ENCODE measurements at places on chromosomes 11 and 22. TPM values are rescaled to one million over a fixed set of nuclear protein-coding genes. Genes with fewer than 3 reads are reported as not detected.

Gene ZNF202
- 9.8 TPM for total RNA-seq

Gene PARVG
- total RNA-seq = 20.9 TPM

Gene TMPRSS6
- 1.4 TPM for total RNA-seq

Gene ROM1
- 7.9 TPM for total RNA-seq

Gene NXPE4
- 0.63 TPM for total RNA-seq

Gene SNX32
- total RNA-seq = 1.0 TPM

Gene ROBO4
- total RNA-seq = 29.5 TPM

GRCh38 chr11:72036687-72037086, 38.0 kb downstream of the IL18BP start:
- no peak for DNase-seq

- no peak for DNase-seq
Observed at GRCh38 chr22:45211435-45211834, 29.3 kb downstream of the KIAA0930 start.

DNA sequence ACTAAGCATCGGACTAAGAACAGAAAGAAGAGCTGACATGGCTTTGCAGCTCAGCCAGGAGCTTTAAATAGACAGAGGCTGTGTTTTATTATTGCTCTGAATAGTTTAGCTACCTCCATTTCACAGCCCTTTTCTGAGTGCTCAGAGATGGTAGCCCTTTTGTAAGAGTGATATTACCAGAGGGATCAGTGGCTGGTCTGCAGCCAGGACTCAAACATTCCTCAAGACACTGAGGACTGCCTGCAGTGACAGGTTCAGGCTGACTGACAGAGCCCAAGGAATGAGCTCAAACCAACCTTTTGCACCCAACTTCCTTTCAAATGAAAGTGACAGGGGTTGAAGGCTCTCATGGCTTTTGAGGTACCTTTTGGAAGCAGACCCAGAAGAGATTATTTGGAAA, 189.0 kb downstream of the DDX10 start:
- DNase-seq = no peak

GRCh38 chr22:26542831-26543230, 30.6 kb upstream of the TFIP11 start:
- DNase-seq = no peak

DNA sequence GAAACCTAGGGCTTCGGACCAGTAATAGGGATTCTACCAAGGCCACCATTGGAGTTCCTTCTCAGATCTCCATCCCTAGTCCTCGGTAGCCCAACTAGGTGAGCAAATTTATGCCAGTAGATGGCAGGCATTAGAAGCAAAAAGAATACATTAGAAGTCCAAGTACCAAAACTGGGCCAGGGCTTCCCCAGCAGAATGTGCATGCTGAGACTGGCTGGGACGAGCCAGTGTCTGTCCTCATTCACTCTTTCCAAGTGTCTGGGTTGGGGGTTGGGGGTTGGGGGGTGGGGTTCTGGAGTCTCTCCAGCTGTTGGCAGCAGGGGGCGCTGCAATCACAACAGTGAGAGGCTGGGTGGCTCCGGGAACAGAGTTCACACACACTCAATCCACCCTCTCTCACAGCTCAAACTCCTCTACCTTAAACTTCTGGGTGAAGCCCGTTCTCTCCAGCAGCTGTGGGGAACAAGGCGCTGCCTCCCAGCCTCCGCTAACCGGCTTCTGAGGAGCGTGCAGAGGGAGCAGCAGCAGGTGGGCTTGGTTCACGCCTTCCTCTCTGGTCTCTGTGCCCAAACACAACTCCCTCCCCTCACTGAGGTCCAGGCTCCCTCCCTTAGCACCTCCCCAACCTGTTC, 57.5 kb downstream of the BTG4 start:
- DNase-seq = peak; percentile 66

DNA sequence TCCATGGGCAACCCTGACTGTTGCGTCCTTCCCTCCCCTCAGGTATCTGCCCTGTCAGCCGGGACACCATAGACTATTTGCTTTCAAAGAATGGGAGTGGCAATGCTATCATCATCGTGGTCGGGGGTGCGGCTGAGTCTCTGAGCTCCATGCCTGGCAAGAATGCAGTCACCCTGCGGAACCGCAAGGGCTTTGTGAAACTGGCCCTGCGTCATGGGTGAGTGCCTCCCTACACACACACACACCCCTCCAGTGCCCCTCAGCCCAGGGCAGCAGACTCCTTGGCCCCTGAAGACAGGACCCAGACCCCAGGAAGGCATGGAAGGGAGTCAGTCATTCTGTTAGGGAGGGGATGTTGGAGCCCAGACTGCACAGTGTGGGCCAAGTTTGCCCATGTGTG, 17.9 kb upstream of the UVRAG start:
- no peak for DNase-seq
